ENCODE measurements at places on chromosomes 3 and 15.

DNA sequence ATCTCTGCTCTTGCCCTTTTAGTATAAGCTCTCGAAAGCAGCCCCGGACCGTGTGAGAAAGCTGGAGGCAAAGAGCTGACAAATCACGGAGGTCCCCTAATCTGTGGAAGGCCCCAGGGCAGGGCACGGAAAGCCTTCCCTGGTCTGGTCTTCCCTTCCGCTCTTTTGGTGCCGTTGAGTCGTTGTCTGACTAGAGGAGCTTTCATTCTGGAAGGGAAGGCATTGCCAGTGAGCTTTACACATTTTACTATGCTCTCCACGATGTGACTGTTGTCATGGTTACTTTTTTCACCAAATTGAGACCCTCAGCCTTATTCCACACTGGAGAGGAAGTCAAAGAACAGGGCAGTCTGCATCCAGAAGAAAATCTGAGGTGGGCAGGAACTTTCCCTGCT lies 71.7 kb downstream of the CYP19A1 start:
- no peak for DNase-seq

- no peak for DNase-seq
Observed at GRCh38 chr3:55571913-55572312, 84.8 kb upstream of the WNT5A start.

GRCh38 chr3:45506084-45506483 lies 88.5 kb upstream of the LIMD1 start:
- DNase-seq: no peak

DNA sequence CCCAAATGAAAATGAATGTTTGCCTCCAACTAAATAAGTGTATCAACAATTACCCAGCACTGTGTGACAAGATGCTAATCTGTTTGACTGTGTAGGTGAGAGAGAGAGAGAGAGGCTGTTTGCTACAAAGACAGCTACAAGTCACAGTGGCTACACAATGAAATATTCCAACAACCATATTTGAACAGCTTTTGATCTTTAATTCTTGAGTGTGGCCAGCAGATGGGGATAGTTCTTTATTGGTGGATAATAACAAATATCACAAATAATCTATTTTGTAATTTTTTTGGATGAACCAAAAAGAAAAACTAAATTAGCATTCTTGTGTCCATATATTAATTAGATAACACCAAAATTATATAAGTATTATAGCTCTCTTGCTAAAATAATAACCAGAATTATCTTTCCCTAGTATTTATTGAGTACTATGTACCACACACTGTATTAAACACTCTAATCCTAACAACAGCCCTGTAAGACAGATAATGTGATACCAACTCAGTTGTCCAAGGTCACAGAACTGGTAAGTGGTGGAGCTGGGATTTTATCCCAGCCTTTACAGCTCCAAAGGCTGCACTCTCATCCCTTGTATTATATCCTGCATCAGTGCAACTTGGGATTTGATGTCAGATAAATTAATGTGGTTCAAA lies 61.9 kb upstream of the C3orf80 start:
- no peak for DNase-seq

GRCh38 chr3:197791892-197792647 lies 1.0 kb downstream of the LRCH3 start:
- DNase-seq: peak; percentile 66
